ENCODE measurements at places on chromosomes 5 and 9.

DNA sequence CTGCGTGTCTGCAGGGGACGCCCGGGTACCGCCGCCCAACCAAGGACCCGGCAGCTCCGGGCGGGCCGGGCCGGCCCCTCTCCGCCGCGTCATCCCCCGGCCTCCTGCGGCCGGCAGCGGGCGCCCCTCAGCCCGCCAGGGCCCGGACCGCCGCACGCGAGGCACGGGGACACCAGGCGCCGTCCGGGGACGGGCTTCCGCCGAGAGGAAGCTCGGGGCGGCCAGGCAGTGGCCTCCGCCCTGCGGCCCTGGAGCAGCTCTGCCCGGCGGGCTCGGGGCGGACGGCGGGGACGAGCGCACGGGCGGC is 373 bp downstream of the FBXW5 start:
- peak; percentile 69 for DNase-seq

DNA sequence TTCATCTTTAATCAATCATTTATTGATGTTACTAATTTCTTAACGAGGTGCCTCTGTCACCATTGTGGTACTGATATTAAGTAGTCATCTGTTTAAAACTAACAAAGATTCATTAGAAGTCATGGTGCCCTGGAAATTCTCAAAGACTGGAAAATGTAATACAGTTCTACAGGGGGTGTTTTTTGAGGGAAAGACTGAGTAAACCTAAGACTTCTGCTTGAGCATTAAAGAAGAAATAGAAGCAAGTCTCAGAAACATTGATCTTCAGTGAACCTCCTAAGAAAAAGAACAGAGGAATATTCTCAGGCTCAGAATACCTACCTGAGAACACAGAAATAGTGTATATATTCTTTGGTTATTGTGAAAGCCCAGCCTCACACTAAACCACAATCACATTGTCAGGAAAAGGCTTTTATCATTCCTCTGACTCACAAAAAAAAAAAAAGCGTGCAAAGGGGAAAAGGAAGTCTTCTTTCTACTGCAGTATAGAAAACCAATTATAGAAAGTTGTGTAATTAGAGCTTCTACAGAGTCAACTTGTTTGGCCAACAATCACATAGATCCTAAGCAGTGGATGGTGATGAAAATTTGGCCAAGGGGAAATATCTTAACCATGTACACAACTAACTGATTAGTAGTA is 60.8 kb downstream of the HINT1 start:
- DNase-seq, result no peak

DNA sequence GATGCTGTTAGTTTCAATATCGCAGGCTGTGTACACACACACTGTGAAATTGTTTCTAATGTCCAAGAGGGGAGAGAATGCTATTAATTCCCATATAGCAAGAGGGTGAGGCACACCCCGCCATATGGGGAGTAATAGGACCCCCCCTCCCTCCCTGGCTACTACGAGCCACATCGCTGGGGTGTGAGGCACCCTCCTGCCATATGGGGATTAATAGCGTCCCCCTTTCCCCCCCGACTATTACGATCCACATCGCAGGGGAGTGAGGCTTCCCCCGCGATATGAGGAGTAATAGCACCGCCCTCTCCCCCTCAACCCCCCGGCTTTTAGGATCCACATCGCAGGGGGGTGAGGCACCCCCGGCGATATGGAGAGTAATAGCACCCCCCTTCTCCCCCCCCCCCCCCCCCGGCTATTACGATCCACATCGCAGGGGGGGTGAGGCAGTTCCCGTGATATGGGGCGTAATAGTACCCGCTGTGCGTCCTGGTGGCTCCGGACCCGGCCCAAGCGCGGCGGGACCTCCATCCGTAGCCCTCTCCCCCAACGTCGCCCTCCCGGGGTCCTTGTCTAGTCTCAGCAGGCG is 494 bp upstream of the STK32A start:
- no peak for DNase-seq

DNA sequence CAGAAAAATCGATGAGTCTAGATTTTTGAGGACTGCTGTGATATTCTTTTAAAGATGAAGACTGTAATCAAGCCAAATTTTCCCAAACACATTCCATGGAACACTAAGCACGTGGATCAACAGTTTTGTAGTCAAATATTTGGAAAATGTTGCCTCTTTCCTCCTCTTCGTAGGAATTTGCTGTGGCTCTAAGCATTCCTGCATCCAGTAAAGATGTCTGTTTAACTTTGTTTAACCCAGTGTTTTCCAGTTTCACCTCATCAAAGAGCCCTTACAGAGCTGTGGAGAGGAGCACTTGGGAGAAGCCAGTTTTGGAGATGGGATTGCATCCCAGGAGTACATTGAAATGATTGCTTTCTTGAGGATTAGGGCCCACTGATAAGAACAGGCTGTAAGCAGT is 58.9 kb downstream of the INSYN2B start:
- DNase-seq, result peak; percentile 41

- no peak for DNase-seq
These were observed 92.9 kb downstream of the PALM2AKAP2 start for GRCh38 chr9:109872901-109873300.

- DNase-seq, result no peak
These were observed 2.0 kb downstream of the NRG2 start for GRCh38 chr5:140041099-140041491.

- no peak for DNase-seq
These were observed 220.1 kb downstream of the ANXA1 start for GRCh38 chr9:73371801-73372200.

DNA sequence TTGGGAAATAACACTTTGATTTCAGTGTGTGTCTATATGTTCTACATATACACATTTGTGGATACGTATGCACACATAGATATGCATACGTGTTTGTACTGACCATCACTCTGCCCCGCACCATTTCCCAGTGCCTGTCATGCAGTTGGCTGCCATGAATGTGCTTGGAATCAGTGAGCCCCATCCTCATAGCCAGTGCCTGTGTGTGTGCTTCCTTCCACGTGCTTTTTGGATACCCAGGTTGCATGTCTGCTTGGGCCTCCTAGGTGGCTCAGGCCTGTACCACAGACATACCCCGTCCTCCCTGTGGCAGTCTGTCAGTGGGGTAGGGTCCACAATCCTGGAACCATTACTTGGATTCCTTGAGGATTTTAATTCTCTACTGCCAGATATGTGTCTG is 243.6 kb downstream of the FANCC start:
- DNase-seq, result no peak

DNA sequence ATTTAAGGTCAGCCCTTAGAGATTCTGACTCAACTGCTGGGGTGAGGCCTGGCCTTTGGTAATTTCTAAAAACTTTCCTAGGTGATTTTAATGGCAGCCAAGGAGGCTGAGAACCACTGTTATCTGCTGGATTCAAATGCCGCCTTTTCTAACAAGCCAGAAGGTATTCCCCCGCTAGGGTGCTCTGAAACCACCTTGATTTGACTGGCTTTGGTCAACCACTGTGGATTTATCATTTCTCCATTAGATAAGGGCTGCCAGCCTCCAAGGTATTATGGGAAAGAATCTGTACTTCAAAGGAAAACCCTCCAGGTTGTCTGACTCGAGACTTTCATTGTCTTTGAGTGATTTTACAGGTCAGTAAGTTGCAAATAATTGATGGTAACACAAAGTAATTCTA is 4.3 kb downstream of the ANXA6 start:
- no peak for DNase-seq

- no peak for DNase-seq
These were observed 181.9 kb downstream of the CETN3 start for GRCh38 chr5:90227683-90228082.

- DNase-seq, result no peak
These were observed 41.4 kb downstream of the CPLANE1 start for GRCh38 chr5:37207802-37208201.

- no peak for DNase-seq
These were observed 67.3 kb downstream of the SNX30 start for GRCh38 chr9:112817860-112818203.

DNA sequence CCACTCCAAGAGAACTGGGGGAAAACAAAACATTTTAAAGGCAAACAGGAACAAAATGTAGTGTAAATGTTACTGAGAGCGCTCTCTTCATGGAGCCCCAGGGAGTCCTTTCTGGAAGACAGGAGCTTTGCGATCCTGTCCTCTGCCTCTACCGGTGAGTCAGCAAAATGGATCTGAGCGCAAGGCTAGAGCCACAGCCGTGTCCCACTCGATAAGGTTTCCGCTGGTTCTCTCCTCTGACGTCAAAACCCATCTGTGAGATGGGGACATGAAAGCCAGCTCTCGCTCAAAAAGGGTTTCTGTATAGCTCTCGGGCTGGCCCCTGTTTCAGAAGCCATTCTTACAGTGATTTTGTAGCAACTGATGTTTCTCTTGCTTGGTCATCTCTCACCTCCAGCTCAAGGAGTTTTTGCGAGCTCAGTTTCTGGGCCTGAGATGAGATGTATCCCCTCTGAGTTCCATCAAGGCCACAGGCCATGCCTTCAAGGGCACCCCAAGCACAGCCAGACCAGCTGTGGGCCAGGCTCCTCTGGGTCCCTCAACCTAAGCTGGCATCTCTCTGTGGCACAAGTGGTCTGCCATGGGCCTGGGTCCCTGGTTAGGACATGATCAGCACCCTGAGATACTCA is 101.6 kb downstream of the FSTL4 start:
- DNase-seq, result no peak

- no peak for DNase-seq
These were observed 47.4 kb upstream of the LRRTM2 start for GRCh38 chr5:138922494-138922893.

DNA sequence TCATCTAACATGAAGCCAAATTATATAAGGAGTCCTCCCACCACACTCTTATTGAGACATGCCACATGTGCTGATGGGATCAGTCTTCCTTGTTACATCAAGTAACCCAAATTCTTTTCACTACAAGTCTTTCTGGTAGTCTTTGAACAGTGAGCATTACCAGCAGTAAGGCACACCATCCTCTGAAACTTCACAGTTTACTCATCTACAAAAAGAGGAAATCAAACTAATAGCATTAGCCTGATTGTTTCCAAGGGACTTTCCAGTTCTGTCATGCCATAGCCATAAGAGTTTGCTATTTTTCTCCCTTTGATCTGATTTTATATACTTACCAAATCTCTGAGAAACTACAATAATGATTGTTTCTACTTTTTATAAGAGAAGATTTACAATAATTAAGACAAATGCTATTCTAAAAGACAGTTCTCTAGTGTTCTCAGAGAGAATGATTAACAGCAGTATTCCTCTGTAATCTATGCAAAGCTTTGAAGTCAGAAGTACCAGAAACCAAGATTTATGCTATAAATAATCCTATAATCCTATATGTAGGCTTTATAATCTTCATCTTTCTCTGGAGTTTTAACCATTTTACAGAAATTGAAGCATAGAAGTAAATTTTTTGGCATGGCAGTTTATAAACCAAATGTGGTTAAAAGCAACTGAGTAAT is 166.2 kb upstream of the ACO1 start:
- DNase-seq, result no peak

GRCh38 chr9:71901695-71902597 is 9.0 kb downstream of the ABHD17B start:
- DNase-seq, result no peak

DNA sequence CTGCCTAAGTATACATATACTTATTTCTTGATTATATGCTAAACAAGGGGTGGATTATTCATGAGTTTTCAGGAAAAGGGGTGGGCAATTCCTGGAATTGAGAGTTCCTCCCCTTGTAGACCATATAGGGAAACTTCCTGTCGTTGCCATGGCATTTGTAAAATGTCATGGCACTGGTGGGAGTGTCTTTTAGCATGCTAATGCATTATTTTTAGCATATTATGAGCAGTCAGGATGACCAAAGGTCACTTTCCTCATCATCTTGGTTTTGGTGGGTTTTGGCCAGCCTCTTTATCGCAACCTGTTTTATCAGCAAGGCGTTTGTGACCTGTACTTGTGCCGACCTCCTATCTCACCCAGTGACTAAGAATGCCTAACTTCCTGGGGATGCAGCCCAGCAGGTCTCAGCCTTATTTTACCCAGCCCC is 80.9 kb downstream of the ALDH7A1 start:
- peak; percentile 35 for DNase-seq

GRCh38 chr5:98333921-98334320 is 439.5 kb upstream of the RGMB start:
- DNase-seq, result no peak

GRCh38 chr9:95007226-95007869 is 280.8 kb downstream of the AOPEP start:
- peak; percentile 38 for DNase-seq

DNA sequence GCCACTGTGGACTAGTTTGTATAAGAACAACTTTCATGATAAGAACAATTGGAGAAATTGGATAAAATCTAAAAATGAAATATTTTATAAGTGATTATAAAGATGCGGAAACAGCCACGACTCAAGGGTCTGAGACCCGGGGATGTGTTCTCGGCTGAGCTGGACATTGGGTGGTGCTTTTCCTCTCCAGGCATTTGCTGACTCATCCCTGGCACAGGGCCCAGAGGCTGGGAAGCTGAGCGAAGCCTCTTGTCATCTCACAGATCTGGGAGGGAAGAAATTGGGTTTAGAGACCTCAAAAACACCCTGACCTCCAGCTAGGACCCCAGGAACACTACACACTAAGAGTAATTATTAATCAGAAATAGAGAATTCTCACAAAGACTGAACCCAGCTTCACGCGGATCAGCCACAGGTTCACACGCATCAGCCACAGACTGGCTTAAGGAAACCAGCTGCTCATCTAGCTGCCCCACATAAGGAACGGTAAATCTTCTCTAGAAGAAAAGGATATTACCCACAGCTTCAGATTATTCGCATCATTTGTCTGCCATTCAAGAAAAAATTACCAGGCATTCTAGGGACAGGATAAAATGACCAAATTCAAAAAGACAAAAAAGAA is 2.8 kb upstream of the OR2V1 start:
- DNase-seq, result peak; percentile 74

GRCh38 chr5:97601651-97602050 is 418.6 kb upstream of the RIOK2 start:
- DNase-seq, result peak; percentile 11

DNA sequence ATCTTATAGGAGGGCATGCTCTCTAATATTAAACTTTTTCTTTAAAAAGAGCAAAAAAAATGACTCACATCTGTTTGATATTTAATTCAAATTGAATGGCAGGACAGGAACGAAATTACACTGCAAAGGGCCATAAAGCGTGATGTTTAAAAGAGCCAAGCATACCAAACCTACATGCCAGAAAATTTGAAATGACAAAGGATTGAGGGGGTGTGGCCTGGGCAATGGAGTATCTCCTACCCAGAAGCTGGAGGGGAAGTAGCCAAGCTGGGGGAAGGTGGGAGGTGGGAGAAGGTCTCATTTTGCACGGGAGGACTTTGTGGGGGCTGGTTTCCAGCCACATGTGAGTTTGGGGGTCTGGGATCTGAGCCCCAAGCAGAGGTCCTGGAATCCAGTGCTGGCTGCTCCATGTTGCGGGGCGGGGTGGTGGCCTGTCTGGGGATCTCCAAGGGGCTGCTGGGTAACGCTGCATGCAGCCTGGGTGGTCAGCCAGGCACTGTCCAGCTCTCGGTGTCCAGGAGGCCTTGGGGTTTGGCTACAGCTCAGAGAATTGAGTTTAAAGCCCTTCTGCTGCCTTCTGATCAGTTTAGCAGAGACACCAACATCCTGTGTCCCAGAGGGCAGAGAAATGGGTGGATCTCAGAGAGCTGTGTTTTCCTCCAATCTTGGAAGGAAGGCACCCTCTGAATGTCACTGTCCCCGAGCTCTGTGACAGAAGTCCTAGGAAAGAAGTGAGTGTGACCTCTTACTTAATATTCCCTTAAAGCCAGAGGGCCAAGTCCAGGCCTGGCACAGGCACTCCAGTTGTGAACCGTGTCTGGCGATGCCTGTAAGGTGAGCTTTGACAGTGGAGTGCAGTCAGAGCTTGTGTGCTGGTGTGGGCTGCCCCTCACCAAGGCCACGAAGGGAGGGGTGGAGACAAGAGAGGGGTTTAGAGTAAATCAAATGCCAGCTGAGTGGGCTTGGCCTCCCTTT is 7.6 kb downstream of the DCANP1 start:
- DNase-seq, result no peak

All from fibroblast of skin of scalp (primary cell).